GM23248 (cell line): ENCODE measurements at places on chromosomes 3 and 15. TPM values are rescaled to one million over a fixed set of nuclear protein-coding genes. Genes with fewer than 3 reads are reported as not detected.

DNA sequence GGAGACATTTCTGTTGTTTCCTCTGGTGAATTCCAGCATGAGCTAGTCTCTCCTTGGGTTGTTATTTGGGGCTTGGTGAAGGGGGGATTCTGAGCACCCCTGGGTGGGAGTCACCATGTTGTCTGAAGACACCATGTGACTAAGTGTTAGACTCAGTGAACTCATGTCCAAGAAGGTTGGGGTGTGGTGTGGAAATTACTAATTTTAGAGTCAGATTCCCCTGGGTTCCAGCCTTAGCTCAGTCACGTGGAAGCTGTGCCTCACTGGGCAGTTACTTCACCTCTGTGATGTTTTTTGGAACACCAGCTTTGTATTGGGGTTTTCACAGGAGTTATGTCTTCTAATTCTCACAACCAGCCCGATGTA lies 171.5 kb downstream of the RPLP1 start:
- DNase-seq, result peak; percentile 28

GRCh38 chr3:38541806-38542205 lies 45.7 kb downstream of the EXOG start:
- no peak for DNase-seq

Gene ASB14
- 0.15 TPM in 2 replicates for polyA plus RNA-seq

Gene MYRIP
- polyA plus RNA-seq, result 0.11 TPM in 1 of 2 replicates, not detected in the other
